ENCODE measurements at places on chromosomes 6 and 20. TPM values are rescaled to one million over a fixed set of nuclear protein-coding genes. Genes with fewer than 3 reads are reported as not detected.
A peak's percentile ranks its signal among the peaks of the same experiment; 100 is the strongest.

DNA sequence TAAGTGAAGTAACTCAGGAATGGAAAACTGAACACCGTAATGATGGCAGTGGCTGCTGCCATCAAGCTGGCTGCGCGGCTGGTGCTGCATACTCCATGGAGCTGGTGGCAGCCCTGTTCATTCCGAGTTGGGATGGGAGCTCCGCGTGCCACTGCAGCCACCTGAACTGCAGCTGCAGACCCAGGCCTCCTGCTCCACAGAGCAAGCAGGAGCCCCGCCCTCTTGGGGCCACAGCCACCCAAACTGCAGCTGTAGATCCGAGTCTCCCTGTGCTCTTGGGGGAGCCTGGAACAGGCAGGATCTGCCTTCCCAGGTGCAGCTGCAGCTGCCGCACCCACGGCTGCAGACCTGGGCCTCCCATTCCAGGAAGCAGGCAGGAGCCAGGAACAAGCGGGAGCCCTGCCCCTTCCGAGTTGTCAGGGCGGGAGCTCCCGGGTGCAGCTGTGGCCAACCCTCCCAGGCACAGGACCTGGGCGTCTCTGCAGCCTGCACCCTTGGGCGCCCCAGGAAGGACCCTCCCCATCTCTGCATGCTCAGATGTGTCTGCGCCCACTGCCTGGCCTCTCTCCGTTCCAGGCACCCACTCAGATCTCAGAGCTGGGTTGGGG lies 120.2 kb downstream of the GMPR start:
- no peak for DNase-seq

DNA sequence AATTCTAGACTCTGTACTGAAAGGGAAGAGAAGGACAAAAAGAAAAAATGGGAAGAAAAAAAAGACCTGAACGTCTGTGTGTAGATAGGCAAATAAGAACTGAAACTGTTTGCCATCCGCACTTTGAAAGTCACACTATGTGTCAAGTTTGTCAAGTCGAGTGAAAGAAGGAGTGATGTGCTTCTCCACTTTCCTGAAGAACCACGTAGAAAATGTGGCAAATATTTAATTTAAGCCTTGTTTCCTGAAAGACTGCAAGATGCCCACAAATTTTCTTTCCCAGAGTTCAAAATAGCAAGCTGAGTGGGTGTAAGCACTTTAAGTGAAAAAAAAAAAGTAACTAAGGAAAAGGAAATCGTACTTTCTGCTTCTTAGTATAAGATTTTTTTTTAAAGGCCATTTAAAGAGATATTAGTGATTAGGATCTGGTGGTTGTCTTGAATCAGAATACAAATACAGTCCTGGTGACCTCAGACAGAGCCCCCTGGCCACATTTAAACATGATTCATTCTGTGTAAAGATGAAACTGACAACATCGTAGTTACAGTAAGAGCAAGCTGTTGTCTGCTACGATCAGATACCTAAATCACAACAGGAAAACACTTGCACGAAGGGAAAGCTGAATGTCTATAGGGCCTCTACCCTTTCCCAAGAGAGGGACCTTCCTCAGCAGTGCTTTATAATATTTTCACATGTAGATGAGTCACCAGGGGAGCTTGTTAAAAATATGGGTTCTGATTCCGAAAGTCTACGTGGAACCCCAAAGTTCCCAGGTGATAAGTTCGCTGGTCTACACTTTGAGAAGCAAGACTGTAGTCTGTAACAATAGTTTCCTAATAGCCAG lies 102.3 kb downstream of the HIVEP2 start:
- DNase-seq: no peak

DNA sequence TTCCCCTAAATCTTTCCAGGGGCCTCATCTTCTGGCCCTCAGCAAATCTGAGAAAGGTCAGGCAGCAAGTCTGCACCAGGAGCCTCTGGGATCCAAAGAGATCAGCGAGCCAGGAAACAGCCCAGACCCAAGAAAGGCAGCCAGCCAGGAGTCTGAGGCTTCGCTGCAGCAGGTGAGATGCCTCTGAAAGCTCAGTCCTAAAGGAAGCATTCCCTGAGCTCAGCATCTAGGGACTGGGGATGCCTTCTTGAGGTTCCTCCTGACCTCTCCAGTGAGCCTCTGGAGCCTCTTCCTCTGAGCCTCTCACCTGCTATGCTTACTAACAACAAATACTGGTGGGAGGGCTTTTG lies 118.8 kb upstream of the MAFB start:
- no peak for DNase-seq

Gene KATNA1
- 18.8 TPM for polyA plus RNA-seq

Gene KCNK5
- polyA plus RNA-seq: 3.1 TPM

Gene TMEM244
- not detected for polyA plus RNA-seq

Gene HLA-DRB1
- 107 TPM for polyA plus RNA-seq

GRCh38 chr6:6090861-6091607 lies 84.3 kb upstream of the NRN1 start:
- no peak for DNase-seq

Gene TP53TG5
- polyA plus RNA-seq: 0.96 TPM

- DNase-seq: no peak
Observed at GRCh38 chr6:147164761-147165160, 39.5 kb upstream of the STXBP5 start.

DNA sequence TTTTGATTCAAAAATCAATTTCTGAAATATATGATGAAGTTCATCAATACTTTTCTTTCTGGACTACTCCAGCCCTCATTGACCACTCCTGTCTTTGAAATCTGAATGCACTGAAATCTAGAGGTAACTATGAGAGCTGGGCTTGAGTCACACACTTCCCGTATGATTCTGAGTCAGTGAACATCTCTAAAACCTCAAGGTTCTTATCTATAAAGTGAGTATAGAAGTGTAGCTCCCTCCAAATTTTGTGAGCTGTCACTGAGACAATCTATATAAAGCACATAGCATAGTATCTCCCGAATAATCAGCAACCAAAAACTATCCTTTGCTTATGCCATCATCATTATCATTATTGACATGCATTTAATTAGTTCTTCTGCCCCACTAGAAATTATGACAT lies 182.4 kb downstream of the TSHZ2 start:
- no peak for DNase-seq

Gene FNDC11
- polyA plus RNA-seq: 0.98 TPM

DNA sequence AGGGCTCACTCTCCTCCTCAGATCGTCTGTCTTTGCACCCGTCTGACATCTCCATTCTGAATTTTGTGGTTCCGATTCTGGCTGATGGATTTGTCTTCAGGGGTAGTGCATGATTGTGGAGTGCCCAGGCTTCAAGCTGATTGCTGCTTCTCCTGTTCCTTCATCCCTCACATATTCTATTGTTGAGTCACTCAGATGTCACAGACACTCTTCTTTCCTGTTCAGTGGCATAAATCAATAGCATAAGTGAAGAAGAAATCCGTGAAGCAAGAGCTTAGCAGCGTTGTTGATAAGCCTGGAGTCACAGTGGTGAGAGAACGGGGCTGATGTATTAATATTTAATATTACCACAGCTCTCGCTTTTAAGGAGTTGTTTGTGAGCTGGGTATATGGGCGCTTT lies 152.5 kb downstream of the MTHFD1L start:
- DNase-seq: no peak

Gene PNPLA1
- 0.13 TPM for polyA plus RNA-seq

- DNase-seq: no peak
Observed at GRCh38 chr6:150256618-150257272, 112.1 kb upstream of the IYD start.

DNA sequence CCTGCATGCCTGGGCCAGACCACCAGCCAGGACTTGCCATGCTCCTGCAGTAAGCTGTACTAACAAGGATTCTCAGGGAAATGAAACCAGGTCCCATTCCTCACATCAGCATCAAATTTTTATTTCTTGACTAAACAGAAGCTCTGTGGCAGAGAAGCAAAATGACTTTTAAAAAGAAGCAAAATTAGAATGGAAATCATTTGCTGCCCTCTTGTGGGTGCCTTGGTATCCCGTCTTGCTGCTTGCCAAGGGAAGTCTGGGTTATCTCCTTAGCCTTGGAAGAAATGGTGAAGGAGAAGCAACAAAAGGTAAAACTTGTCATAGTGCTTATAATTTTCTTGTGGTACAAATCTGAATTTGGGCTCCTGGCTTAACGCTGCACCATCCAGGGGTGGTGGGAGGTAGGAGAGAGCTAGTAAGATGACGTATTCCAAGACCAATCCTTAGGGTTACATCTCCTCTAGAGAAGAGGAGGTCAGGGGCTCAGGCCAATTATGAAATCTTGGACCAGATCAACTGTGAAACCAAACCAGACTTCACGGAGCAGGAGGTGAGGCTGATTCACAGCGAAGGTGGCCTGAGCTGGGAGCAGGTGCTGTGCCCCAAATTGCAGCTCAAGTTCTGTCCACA lies 107.5 kb downstream of the FAXC start:
- no peak for DNase-seq

DNA sequence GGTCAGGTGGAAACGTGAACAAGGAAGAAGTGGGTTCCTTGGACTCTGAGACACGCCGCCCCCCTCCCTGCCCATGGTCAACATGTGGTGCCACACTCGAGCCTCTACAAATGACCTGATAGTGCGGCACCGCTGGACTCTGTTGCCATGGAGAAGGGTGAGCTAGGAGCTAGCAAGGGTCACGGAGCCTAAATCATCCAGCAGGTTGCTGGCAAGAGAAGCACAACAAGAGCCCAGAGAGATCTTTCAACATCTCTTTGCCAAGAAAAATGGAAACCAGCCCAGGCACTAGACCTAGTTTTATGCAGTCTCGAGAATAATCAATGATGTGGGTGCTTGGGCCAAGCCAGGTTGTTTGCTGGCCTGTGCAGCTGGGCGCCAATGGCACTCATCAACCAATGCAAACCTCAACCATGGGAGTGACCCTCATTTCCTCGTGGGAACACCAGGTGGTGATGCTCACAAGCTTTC lies 69.5 kb downstream of the NOL4L start:
- DNase-seq: no peak

Gene FRK
- 0.70 TPM for polyA plus RNA-seq

Gene BANF2
- polyA plus RNA-seq: not detected

DNA sequence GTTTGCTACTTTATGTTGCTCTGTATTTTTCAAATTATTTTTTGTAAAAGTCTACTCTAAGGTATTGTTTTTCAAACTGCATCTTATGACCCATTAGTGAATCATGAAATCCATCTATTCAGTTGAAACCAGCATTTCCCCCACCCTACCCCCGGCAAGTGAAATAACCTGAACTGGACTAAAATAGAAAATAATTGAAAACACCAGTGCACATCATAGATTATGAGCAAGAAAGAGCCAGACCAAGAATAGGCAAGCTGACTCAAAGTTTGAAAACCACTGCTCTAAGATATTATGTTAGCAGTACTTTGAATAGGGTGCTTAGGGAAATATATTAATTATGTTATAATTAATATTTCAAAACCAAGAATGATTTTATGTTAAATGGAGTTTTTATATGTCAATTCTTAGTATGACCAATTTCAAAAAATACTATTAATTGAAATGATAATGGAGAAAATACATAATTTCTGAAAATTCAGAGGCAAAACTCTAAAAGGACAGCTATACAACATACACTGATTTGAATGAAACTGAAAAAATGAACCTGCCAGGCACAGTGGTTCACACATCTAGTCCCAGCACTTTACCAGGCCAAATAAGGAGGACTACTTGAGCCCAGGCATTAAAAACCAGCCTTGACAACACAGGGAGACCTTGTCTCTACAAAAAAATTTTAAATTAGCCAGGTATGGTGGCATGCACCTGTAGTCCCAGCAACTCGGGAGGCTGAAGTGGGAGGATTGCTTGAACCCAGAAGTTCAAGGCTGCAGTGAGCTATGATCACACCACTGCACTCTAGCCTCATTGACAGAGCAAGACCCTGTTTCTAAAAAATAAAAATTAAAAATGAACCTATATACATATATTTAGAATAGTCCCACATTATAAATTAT lies 112.0 kb downstream of the CDK19 start:
- no peak for DNase-seq

Gene SNAI1
- polyA plus RNA-seq: 20.9 TPM

GRCh38 chr6:145895802-145896201 lies 68.4 kb downstream of the SHPRH start:
- DNase-seq: no peak

- DNase-seq: peak; percentile 61
Observed at GRCh38 chr20:19275630-19276071, 63.2 kb downstream of the SLC24A3 start.

GRCh38 chr6:36838896-36839748 lies at the start of gene CPNE5:
CPNE5 (minus strand) TSS chr6:36839444; CDS start chr6:36839377, 67 bp downstream.
- no peak for DNase-seq

DNA sequence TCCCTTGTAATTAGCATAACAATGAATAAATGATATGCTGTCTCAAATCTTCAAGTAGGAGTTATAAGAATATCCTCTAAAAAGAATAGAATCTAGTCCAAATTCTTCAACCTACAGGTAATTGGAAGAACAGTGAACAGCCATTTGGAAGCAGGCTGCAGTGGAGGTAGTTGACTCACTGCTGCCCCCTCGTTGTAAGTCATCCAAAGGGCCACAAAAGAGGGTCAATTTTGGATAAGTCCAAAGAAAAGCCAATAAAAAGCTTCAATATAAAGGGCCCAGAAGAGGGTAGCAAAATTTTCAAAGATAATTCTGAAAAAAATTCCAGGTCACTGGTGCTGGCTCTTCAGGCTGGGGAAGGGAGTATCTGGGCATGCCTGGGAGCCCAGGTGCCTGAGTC lies 60.8 kb upstream of the SSTR4 start:
- DNase-seq: no peak

Gene MATN4
- polyA plus RNA-seq: 0.58 TPM

DNA sequence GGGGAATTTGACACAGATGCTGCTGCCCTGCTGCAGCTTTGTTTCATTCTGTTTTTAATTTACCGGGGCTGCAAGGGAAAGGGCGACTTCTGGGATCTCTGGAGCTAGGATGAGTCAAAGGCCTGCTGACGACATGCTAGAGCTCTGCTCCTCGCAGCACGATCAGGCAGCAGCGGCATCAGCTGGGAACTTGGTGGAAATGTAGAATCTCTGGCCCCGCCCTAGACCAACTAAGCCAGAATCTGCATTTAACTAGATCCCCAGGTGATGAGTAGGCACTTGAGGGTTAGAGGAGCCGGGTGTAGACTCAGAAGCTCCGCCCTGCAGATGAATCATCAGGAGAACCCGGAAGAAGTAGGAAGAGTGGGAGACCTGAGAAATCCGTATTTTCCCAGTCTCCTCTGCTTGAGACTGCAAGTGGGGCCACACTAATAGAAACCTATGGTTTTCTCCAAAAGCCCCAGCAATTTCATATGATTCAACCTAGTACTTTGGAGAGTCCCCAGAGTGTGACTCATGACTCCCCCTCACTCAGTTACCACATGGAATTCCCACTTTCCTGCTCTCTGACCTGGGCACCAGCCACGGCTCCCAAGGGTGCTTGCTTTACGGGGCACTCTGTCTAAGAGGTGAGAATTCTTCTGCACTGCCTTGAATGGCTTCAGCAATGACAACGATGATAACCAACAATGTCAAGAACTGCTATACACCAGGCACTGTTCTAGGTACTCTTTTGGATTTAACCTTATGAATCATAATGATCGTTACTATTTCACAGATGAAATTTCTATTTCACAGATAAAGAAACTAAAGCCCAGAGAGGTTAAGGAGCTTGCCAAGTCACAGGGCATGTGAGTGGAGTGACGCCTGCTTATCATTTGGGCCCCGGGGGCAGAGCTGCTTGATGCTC lies 18.1 kb downstream of the TUBB2B start:
- no peak for DNase-seq

Data from urinary bladder (tissue), 4 donors.